NCI-H2171 treated with DMSO at 0.1 percent for 48 hours (cell line): ENCODE measurements at places on chromosomes 1 and 21.
A peak's percentile ranks its signal among the peaks of the same experiment; 100 is the strongest.

DNA sequence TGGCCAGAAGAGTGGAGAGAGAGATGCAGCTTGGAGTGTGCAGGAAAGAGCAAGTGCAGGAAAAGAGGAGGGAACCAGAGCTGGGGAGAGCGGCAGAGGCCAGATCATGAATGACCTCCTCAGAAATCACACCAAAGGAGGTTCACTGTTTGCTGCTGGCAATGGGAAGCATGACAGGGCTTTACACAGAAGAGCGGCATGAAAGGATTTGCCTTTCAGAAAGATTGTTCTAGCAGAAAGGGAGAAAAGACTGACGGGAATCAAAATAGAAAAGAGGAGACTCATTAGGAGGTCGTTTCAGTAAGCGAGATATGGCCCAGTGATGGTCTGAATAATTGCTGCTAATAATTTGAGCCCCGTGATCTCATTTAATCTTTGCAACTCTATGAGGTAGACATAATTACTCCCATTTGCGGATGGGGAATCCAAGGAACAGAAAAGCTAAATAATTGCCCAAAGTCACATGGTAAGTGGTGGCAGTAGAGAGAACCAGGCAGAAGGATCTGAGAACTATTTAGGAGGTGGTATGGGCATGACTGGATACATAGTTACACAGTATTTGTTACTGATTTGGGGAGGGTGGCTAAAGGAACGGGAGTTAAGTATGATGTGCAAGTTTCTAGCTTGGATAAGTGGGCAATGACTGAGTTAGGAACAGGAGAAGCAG is 12.5 kb upstream of the HNRNPR start:
- no peak for DNase-seq

- peak; percentile 19 for DNase-seq
Observed at GRCh38 chr1:94068096-94068998, 52.6 kb downstream of the ABCA4 start.

DNA sequence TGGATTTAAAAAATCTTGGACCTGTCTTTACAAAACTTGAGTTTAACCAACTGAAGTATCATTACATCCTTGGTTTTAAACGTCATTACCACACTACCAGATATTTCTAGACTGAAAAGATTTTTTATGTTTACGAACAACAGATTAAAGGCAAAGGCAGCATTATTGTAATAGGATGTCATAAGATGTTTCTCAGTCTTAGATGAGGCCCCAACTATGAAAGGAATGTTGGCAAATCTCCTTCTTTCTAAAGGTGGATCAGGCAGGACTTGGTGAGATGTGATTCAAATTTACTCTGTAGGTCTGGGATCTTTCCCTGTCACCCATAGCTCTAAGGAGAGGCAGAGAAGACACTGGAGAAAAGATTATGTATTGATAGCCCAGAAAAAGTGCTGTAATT is 417.9 kb downstream of the PTBP2 start:
- DNase-seq: no peak

DNA sequence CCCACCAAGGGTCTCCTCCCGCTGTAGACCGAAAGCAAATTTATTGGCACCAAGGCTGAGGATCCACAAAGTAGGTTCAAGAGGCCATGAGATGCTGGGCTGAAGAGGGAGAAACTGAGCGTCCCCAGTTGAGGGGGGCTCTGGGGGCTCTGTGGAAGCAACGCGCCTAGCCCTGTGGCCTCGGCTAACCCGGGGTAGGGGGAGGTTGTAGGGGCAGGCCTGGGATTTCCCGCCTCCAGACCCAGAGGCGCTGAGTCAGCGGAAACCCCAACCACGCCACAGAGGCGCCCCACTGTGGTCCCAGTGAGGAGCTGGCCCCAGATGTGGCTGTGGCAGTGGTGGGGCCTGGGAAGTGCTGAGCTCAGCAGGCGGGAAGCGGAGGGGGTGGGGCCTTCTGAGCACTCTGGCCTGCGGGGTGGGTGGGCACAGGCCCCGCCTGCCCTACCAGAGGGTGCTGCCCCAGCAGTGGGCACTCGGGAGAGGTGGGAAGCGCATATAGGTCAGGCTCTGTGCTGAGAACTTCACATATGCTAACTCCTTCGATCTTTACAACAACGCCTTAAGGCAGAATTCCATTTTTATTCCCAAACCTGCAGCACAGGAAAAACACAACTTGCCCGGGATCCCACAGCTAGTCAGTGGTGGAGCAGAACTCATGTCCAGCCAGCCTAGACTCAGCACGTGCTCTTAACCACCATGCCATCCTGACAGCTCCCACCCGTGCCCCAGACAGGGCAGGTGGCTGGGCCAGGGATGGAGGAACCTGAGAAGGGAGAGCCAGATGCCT is 1.5 kb upstream of the COL16A1 start:
- no peak for DNase-seq

- DNase-seq: no peak
Observed at GRCh38 chr1:212287261-212287895, 2.2 kb downstream of the PPP2R5A start.

DNA sequence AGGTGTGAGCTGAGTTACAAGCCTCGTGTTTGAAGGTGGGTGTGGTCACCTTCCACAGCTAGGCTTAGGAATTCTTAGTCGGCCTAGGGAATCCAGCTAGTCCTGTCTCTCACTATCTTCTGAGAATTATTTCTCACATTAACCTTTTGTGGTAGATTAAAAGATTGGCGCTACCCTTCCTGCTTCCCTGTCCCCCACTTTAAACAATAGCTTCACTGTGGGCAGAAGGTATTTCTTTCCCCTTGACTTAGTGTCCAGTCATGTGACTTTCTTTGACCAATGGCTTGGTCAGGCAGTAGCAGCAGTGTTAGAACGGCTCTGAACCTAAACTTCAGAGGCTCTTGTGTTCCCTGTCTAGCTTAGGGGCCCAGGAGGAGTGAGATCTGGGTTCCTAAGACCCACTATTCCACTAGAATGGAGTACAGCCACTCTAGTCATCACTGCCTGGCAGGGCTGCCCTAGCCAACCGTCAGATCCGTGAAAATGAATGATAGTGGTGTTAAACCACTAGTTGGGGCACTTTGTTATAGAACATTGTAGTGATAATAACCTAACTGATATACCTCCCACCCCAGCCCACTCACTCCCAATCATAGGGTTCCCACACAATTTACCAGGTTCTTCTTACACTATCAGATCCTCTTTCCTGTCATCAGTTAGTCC is 13.9 kb upstream of the C1orf141 start:
- no peak for DNase-seq

GRCh38 chr1:76082062-76082461 is 7.5 kb downstream of the ST6GALNAC3 start:
- no peak for DNase-seq

DNA sequence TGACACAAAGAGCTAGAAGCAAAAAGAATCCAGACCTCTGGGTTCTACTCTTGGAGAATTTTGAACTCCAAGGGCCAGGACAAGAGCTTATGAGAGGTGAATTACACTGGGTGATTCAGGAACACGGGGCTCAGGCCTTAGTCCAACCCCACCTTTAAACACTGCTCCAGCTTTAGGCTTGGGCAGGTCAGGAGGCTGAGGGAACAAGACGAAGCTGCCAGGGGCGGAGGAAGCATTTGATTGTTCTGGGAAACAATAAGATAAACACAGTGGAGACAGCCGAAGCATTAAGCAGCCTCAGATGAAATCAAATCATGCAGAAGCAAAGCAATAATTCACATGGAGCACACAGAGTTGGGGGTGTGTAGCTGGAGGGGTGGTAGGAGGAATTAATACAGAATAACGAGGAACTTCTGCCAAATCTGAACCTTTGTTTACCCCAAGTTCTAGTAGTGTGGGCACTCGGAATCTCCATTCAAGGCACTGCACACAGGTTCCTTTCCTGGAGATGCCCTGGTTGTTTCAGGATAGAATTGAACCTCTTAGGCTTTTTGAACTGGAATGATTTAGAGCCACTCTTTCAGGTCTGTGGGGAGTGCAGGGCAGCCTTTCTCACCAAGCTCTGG is 93.2 kb downstream of the PLXNA2 start:
- DNase-seq: no peak
